Activated CD4-positive, CD25-positive, alpha-beta regulatory T cell (primary cell): ENCODE measurements at places on chromosomes 7 and 10.

DNA sequence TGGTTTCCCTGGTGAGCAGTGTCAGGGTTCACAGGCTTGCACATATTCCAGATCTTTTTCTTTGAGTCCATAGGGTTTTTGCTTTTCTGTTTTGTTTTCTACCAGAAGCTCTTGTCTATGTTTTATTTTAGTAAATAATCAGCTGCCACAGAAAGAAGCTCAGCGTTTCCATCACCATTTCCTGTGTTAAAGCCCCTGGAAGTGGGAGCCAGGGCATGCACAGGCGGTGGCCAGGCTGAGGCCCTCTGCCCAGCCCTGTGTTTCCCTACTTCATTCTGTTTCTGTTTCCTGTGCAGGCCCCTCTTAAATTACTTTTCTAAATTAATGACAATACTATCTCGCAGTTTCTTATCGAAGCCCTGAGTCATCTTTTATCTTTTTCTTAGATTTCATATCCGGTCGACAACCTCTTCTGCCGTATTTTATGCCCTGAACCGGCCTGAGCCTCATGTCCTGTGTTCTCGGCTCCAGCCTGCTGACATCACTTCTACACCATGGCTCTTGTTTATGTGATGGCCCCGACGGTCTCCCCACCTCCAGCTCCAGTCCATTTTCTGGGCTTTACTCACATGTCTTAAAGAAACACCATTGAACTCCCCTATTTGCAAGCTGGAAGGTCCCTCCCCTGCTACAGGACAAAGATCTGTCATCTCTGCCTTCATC, 442.2 kb downstream of the TCERG1L start:
- no peak for DNase-seq

DNA sequence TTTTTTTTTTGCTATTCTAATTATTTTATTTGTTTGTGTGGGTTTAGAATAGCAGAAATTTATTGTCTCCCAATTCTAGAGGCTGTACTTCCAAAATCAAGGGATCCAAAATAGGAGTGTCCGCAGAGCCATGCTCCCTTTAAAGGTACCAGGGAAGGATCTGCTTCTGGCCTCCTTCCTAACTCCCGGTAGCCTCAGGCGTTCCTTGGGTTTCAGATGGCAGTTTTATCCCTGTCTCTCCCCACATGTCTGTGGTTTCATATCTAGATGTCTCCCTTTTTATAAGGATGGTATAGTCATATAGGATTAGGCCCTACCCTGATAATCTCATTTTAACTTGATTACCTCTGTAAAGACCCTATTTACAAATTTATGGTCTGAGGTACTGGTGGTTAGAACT, 48.4 kb downstream of the BMPR1A start:
- DNase-seq, result no peak

DNA sequence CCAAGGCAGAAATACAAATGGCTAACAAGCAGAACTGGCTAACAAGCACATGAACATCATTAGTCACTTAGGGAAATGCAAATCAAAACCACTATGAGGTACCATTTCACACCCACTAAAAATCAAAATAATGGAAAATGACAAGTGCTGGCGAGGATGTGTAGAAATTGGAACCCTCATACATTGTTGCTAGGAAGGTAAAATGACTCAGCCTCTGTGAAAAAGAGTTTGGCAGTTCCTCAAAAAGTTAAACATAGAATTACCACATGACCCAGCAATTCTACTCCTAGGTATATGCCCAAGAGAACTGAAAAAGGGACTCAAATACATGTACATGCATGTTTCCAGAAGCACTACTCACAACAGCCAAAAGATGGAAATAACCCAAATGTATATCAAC, 52.8 kb upstream of the ANAPC16 start:
- DNase-seq, result no peak

- no peak for DNase-seq
Measured at GRCh38 chr10:103872137-103872931, 17.0 kb upstream of the SH3PXD2A start.

DNA sequence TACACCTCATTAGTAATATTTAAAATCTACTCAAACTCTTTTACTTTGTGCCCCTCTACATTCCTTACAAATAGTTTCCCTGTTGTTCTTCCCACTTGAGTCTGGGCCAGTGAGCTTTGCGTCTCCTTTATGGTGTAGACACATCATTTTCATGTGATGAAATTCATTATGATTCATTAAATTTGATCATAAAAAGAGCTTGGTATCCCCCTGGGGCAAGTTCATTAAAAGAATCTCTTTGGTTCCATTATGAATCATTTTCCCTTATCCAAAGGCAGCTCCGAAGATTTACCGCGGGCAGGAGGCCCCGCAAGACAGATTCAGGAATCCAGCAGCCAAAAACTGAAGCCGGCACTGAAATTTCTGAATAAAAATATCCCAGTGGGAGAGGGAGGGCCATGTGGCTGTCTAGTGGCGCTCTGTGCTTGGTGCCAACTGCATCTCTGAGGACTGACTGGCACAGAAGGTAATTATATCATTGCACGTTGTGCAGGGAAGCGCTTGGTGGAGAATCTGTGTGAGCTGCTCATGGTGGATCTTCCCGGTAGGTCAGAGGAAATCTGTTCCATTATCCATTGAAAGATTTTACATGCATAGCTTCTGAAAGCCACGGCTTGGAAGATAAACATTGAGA, 151.4 kb upstream of the PITRM1 start:
- DNase-seq, result no peak

- DNase-seq, result no peak
Measured at GRCh38 chr10:108852211-108852610, 1071.1 kb downstream of the XPNPEP1 start.

GRCh38 chr10:113897693-113898618, 43.5 kb downstream of the NHLRC2 start:
- DNase-seq, result no peak
